ENCODE measurements at places on chromosomes 16 and 17.

DNA sequence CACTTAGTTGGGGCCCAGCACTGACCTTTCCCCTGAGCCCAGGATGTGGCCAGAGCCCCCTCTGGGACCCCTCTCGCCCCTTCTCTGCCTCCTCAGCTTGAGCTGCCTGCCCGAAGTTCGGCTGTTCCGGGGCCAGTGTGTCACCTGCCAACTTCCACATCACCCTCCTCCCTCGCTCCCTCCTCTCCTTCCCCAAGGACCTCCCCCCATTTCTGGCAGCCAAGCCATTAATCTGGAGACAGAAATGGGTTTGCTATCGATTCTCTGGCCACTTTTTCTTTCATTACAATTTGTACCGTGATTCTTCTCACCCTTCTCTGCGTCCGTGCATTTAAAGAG is 8.8 kb upstream of the ADAM11 start:
- no peak for DNase-seq

- DNase-seq: no peak
Measured at GRCh38 chr17:38658741-38659345, 15.9 kb downstream of the EPOP start.

DNA sequence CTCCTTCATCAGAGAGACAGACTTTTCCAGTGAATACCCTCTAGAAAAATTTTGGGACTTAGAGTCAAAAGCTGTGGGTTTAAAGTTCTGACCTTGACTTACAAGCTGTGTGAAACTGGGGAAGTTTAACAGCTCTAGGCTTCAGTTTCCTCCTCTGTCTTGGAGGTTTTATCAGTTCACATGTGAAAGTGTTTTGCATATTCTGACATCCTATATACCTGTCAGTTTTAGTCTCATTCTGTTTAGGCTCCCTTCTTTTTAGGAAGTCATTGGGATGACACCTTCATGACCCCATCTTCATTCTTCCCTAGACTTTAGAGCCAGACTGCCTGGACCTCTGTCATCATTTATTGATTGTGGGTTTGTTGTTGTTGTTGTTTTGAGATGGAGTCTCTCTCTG is 44.4 kb downstream of the YPEL2 start:
- no peak for DNase-seq

GRCh38 chr16:48820379-48820778 is 210.4 kb upstream of the N4BP1 start:
- no peak for DNase-seq

DNA sequence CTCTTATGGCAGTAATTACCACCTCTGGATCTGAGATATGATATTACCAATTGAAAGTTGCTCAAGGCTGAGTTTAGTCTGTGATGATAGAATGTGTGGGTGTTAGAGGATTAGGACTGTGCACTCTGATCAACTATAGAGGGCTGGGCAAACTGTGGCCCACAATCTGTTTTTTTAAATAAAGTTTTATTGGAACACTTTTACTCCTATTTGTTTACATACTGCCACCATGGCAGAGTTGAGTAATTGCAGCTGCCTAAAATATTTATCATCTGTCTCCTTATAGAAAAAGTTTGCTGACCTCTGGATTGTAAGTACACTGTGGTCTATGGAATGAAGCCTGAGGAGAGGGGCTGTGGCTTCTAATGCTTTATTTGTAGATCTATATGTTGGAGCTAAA is 71.5 kb upstream of the N4BP1 start:
- DNase-seq: no peak

GRCh38 chr17:62597920-62598319 is 29.6 kb upstream of the MRC2 start:
- no peak for DNase-seq

DNA sequence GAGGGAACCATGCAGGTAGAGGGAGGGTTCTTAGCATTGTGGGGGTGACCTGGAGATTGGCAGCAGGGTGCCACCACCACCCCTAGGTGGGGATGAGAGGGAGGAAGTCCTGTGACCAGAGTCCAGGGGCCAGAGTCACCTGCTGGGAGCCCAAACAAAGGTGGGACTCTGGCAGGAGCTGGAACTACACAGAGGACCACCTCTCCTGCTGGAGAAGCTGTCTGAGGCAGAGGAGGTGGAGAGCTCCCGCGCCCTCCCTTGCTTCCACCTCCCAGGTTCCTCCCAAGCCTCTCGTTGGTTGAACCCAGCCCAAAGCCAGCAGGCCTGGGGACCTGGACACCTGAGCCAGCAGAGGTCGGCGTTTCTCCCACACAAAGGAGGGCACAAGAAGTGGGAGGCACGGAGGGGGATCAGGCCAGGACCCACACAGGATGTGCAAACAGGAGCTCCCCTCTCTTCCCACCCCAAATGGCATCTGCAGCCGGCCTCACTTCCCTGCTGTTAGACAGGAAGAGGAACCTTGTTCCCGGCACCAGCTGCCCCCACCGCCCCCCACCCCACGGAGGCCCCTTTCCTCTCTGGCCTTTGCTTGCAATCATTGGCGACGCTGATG is 154.6 kb downstream of the SEC14L1 start:
- DNase-seq: no peak

DNA sequence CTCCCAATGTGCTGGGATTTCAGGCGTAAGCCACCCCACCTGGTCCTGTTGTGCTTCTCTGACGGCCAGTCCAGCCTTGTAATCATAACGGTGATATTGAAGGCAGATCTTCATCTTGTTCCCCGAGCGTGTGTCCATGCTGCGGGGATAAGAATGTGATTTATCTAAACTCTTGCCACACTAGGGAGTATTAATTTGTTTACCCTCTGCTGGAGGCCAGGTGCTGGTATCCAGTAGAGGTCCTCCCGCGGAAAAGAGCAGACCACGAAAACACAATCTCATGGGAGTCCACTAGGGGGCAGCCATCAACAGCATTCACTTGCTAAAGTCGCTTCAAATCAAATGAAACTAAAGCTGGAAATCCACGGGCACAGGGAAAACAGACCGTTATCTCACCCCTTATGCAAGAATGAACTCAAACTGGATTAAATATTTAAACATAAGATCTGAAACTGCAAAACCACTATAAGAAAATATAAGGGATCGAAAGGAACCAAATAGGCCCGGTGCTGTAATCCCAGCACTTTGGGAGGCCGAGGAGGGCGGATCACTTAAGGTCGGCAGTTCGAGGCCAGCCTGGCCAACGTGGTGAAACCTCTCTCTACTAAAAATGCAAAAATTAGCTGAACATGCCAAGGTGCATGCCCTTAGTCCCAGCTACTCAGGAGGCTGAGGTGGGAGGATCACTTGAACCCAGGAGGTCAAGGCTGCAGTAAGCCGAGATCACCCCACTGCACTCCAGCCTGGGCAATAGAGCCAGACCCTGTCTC is 22.3 kb upstream of the RBBP6 start:
- peak; percentile 68 for DNase-seq

DNA sequence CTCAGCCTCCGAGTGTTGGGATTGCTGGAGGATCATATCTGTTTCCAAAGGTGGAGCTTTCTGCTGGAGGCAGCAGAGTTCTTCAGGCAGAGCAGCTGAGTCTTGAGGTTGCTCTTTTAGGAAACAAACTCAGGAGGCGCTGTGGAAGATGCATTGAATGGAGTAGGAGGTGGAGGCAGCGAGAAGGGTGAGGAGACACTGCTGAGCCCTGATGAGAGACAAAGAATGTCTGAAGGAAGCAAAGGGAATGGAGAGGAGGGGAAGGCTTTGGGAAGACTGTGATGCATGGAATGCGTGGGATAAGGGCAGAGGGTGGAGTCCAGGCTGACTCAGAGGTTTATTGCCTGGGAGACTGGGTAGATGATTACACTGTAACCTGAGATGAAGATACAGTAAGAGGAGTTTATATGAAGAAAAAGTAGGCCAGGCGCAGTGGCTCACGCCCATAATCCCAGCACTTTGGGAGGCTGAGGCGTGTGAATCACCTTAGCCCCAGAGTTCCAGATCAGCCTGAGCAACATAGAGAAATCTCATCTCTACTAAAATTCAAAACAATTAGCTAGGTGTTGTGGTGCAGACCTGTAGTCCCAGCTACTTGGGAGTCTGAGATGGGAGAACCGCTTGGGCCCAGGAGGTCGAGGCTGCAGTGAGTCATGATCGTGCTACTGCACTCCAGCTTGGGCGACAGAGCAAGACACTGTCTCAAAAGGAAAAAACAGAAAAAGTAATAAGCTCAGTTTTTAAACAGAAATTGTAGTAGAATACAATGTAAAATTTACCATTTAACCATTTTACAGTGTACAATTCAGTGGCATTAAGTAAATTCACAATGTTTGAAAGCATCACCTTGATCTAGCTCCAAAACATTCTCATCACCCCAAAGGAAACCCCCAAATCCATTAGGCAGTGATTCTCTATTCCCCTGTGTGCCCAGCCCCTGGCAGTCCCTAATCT is 17.8 kb upstream of the TMEM219 start:
- DNase-seq: no peak

DNA sequence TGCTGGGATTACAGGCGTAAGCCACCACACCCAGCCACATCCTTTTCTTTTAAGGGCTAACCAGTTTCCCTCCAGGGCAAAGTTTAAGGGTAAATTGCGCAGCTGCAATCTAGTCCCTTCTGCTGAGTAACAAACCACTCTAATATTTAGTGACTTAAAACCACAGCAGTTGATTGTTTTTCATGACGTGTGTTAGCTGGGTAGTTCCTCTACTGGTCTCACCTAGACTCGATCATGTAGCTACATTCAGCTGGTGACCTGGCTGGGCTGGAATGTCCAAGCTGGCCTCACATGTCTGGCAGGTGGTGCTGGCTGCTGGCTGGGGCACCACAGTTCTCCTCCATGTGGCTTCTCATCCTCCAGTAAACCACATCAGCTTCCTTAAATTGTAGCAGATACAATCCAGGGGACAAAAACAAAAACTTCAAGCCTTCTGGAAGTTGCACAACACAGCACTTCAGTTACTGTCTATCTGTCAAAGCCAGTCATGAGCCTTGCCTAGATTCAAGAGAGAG is 75.5 kb downstream of the GPRC5B start:
- no peak for DNase-seq

GRCh38 chr17:73640691-73641090 is 3.6 kb downstream of the SDK2 start:
- no peak for DNase-seq

GRCh38 chr17:16962804-16963203 is 9.1 kb downstream of the TNFRSF13B start:
- DNase-seq: no peak

GRCh38 chr16:30444231-30445148 is 1.2 kb downstream of the SEPHS2 start:
- no peak for DNase-seq

DNA sequence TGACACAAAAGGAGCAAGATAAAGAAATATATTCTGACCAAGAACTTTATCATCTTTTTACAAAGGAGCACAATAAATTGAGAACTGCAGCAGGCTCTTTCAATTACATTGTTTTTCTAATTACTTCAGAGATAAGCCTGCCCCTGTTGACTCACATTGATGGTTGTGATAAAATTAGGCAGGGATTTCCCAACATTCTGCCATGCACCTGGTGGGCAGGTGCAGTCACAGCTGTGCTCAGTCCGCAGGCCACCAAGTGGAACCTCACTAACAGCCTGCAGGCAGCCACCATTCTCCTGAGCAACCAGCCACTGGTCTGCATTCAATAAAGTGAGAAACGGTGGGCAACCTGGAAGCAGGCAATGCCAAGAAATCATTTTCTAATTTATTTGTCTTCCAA is 5.1 kb downstream of the FANCA start:
- DNase-seq: no peak

DNA sequence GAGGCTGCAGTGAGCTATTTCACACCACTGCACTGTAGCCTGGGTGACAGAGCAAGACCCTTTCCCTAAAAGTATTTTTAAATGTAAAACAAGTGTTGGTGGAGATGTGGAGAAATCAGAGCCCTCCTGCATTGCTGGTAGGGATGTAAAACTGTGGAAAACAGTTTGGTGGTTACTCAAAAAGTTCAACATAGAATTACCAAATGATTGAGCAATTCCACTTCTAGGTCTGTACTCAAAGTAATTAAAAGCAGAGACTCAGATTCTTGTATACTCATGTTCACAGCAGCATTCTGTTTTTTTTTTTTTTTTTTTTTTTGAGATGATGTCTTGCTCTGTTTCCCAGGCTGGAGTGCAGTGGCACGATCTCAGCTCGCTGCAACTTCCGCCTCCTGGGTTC is 141.8 kb downstream of the PITPNC1 start:
- DNase-seq: no peak

DNA sequence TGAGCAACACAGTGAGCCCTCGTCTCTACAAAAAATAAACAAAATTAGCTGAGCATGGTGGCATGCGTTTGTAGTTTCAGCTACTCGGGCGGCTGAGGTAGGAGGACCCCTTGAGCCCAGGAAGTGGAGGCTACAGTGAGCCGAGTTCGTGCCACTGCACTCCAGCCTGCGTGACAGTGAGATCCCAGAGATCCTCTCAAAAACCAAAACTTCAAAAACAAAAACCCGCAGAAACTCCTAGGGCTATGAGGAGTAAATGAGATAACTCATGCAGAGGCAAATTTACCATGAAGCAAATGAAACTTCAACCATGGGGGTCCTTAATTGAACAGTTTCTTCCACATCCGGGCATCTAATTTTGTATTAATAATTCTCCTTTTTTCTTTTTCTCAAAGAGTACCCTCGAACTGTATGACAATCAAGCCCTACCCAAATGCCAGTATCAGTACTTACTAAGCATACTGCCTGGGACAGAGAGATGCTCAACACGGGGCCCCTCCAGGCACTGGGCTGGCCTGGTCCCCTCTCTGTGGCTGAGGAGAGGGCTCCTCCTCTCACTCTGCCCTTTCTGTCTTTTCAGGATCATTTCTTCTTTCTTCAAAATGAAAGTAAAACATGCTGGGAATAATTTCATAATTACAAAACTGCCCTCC is 789 bp upstream of the PIPOX start:
- DNase-seq: no peak

DNA sequence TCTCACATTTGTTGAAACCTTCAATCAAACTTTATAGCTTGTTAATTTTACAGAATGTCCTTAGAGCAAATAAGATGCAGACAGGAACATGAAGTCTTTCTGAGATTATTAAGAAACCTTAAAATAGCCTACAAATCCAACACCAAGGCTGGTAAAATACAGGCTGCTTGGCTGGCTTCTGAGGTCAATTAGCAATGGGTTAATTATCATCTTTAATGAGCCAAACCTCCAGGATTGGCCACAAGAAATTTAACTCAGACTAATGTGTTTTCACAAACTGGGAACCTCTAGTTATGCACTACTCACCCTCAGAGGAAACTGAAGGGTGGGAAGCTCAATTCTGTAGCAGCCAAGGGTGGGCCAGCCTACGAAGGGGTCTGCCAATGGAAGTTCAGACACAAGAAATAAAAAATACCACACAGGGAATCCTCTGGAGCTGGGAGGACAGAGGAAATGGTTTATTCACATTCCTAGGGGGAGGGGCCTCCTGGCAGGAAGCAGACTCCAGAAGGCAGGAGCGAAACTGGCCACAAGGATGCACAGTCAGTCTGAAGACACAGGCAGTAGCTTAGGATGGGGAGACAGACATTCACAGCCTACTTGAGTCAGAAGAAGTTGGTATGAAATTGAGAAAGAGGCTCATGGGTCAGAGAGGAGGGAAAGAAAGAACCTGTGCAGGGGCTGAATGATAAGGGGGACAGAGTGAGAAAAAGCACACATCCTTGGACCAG is 36.1 kb downstream of the HIC1 start:
- no peak for DNase-seq

GRCh38 chr16:78122774-78123315 is 23.4 kb downstream of the WWOX start:
- peak; percentile 61 for DNase-seq

GRCh38 chr16:13391337-13391736 is 489.9 kb downstream of the SHISA9 start:
- no peak for DNase-seq

GRCh38 chr16:56848029-56848936 is 16.7 kb upstream of the SLC12A3 start:
- no peak for DNase-seq

- DNase-seq: no peak
Measured at GRCh38 chr17:80523054-80523744, 21.4 kb upstream of the RPTOR start.

Data from CD4-positive, CD25-positive, alpha-beta regulatory T cell (primary cell).